ENCODE measurements at places on chromosomes 3 and 15.

GRCh38 chr3:100183608-100184125 lies 69.4 kb upstream of the FILIP1L start:
- DNase-seq, result no peak

DNA sequence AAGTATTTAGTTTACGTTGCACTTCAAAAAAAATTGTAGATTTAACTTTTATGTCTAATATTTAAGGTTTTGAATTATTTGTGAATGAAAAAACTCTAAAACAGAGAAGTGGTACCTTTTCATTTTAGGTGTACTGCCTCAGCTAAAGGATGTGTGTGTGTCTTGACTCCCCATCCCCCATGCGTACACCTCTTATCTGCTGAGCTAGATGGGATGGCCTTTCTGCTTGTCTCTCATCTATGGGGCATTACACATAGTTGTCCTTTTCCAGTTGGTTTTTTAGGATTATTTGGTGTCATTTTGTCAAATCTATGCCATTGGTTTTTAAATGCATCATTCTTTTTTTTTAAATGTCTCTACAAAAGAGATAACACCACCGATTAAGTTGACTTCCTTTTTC lies 110.9 kb downstream of the FNDC3B start:
- DNase-seq, result no peak

GRCh38 chr15:91521996-91522395 lies 331.5 kb upstream of the SLCO3A1 start:
- no peak for DNase-seq

DNA sequence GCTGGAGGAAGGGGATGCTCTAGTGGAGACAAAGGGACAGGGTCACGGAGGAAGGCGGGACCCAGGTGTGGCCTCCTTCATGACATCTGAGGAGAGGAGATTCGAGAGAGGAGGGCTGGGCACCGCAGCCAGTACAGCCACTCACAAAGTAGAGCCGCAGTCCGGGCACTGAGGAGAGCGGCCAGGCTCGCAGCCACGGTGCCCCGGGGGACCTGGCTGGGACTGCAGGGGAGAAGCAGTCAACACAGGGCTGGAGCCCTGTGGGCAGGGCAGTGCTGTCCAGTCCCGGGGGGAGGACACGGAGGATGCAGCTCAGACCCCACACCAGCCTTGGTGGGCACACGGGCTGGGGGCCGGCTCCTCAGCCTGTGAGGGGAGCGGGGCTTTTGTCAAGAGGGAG lies 40.3 kb downstream of the HMCES start:
- DNase-seq, result no peak

DNA sequence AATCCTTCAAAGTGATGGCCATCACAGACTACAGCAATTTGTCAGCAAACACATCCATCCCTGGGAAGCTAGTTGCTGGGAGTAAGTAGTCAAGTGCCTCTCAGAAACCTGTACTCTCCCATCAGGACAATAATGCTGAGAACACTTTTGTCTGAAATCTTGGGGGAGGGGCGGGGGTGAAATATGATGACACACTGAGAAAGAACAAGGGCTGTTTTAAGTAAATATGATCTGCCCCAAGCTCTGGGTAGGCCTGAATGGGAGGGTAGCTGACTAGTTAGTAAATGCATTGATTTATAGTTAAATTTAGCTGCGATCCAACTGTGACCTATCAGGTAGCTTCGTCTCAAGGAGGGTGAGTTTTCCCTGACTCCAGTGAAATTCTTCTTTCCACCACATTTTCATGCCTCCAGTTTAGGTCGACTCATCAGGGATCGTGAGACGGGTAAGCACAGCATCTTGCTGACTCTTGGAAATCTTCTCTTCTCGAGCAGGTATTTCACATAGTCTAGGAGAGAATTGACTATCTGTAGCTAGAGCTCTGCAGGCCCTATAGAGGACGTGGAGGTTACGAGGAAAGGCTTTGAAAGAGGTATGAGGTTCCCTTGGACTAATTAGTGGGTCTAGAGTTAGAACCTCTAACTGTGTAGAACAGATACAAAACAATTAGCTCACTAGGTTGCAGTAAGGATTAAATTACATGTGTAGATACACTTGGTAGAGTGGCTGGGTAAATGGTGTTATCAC lies 213.4 kb upstream of the SLC2A2 start:
- DNase-seq, result peak; percentile 84

DNA sequence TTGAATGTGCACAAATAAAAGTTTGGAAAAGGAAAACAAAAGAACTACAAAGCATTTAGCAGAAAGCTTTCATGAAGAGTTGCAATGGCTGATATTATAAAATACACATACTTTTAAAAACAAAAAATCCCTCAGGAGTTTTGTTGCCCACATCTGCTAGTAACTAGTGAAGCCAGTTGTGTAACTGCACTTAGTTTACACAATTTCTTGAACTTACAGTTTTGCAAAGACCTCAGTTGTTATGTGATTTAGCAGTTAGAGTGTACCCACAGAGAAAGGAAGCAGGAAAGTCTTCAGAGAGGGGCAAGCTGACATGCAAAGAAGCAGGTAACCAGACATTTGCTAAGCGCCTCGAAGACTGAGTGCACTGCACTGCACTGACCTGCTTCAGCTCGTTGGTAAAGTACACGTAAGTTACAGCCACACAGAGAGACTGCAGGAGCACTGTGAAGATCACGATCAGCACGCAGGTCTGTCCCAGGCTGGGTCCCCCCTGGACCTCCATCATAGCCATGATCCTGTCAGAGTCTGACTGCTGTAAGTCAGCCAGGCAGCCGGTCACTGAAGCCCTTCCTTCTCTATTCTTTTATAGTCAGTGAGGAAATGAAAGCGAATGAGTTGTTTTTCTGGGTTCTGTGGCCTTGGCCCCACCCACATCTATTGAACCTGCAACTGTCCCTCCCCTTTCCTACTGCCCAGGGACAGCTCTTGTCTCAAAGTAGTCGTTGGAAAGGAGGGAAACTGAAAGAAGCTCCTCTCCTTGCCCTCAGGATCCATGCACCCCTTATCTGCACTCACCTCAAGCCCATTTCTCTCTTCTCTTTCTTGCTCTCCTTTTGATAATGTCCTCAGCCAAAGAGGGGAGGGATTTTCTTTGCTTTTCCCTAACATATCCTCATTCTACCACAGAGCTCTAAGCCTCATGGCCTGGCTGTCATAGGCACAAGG lies at the start of gene TNFSF10:
TNFSF10 (minus strand) TSS at position 560 of the 948 bp plus-strand sequence; CDS start at position 514, 46 bp downstream.
- DNase-seq, result no peak

- no peak for DNase-seq
Measured at GRCh38 chr3:6857510-6857909, 3.4 kb upstream of the GRM7 start.

DNA sequence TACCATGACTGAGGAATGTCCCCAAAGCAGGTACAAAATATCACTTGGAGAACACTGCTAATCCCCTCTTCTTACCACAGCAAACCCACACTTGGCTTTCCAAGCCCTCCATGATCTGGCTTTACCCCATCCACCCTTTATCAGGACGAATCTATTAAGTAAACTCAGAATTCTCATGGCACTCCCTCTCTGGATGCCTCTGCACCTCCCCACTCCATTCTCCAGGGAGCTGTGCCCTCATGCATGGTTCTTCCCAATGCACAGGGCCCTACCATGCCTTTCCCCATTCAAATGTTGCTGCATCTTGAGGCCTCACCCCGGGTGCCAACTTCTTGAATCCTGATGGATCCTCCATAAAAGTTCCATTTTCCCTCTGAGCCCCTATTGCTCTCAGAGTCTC lies 2.3 kb downstream of the LYZL4 start:
- DNase-seq, result no peak

DNA sequence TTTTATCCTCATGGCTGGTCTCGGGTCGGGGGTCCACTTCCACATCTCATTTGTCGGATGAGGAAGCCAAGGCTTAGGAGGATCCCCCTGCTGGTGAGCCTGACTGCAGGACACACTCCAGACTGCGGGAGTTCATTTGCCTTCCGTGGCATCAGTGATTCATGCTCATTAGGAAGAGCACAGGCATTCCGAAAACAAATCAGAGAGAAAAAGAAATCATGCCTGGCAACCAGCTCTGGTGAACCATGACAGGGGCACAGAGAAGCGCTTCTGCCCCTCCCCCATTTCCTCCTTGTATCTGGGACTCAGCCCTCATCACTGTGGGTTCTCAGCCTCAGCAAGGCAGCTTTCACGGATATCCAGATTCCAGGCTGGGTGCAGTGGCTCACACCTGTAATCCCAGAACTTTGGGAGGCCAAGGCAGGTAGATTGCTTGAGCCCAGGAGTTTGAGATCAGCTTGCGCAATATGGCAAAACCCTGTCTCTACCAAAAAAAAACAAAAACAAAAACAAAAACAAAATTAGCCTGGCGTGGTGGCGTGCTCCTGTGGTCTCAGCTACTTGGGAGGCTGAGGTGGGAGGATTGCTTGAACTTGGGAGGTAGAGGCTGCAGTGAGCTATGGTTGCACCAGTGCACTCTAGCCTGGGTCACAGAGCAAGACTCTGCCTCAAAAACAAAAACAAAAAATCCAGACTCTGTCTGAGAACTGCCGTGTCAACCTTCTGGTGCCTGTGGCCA lies 28.4 kb downstream of the IRAK2 start:
- no peak for DNase-seq

GRCh38 chr3:192843119-192843518 lies 74.5 kb downstream of the MB21D2 start:
- DNase-seq, result no peak

GRCh38 chr3:28651159-28651558 lies 302.5 kb upstream of the AZI2 start:
- DNase-seq, result no peak

DNA sequence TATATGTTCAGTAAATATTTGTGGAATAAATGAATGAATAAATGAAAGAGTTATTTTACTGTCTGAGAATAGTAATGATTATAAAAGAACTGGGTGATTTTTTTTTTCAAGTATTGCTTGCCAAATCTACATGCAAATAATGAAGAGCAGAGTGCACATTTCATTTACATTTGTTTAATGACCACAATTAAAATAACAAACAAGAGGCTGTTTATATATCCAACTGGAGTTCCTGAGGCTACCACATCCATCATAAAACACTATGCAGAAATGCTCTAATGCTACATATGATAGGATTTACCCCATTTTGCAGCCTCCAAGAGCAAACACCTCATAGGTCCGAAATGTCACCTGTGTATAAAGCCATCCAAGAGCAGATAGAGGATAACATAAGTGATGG lies 124.5 kb downstream of the ECT2 start:
- DNase-seq, result no peak

GRCh38 chr3:160027541-160028195 lies 39.0 kb downstream of the IL12A start:
- no peak for DNase-seq

DNA sequence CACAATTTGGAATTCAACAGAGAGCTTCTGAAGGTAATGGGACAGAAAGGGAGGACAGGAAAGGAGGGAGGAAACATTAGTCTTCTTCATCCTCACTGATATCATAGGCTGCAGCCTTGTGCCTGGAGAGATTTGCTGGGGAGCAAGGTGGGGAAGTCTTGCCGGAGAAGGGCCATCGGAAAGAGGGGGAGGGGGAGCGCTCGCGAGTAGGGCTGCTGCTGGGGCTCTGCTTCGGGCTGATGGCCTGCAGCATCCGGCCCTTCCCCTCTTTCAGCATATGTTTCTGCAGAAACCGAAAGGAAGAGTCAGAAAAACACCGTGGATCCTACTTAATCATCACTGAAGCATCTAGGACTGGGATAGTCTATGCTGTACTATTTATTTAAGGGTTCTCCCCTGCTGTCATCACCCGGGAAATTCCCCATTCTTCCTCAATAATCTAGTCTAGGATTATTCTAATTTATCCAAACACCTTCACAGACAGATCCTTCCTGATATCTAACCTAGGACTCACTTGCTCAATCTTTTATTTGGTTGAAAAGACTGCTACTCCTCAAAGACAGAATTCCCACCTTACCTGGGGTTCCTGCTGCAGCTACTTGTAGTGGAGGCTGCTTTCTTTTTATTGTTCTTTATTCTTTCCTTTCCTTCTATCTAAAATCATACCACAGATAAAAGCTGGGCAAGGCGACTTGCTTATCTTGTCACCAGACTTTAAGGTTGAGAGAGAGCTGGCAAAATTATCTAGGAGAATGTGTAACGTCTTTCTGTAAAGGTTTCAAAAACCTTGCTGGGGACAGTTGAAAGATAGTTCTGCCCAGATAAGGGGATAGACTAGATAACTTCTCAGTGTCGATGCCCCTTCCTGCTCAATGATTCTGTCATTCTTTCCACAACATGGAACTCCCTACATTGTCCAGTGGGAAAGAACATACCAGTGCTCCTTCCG lies 22.6 kb downstream of the SLC51A start:
- DNase-seq, result no peak

DNA sequence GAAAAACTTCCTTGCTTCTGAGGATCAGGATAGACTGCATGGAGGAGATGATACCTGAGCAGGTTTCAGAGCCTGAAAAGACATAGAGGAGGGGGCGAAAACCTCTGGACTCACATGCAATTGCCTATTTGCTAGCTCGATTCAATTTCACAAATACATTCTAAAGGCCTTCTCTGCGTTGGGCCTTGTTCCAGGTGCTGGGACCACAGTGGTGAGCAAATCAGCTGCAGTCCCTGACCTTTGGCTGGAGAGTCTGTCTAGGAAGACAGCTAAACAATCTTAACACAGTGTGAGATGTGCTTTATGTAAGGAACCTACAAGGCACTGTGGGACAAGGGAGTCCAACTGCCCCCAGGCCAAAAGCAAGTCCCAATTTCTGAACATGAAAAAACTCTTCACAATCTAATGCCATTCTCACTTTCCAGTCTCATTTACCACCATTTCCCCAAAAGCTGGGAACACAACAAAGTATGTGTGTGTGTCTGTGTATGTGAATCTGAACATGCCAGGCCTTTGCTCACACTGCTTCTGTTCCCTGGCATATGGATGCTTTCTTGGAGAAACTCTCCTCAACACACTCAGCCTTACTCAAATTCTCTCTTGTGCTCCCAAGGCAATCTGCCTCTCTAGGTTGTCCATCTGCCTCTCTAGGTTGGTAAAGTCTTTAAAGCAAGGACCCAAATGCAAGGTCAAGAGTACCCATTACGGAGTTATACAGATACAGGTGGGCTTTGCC lies 2.1 kb upstream of the PCCB start:
- peak; percentile 93 for DNase-seq

GRCh38 chr3:138443091-138443490 lies 8.7 kb downstream of the ESYT3 start:
- no peak for DNase-seq

GRCh38 chr3:16842272-16843270 lies 42.2 kb upstream of the PLCL2 start:
- DNase-seq, result peak; percentile 92

- DNase-seq, result no peak
Measured at GRCh38 chr3:165875644-165876043, 38.4 kb upstream of the BCHE start.

GRCh38 chr3:134057006-134057653 lies 27.4 kb upstream of the SLCO2A1 start:
- no peak for DNase-seq

GRCh38 chr3:157423337-157423736 lies 13.3 kb upstream of the PTX3 start:
- no peak for DNase-seq

Data from NCI-H524 treated with DMSO at 0.1 percent for 48 hours (cell line).